Type B pancreatic cell (in vitro differentiated cells): ENCODE measurements at places on chromosomes 1 and 21.

- H3K4me3 ChIP-seq, result no peak overlapping the region
- no peak for DNase-seq
- no peaks in the 10 kb centered on the region for H3K36me3 ChIP-seq
- H3K27ac ChIP-seq, result no peak overlapping the region
- H3K27me3 ChIP-seq, result no peaks in the 10 kb centered on the region
These were observed 186.9 kb upstream of the ADGRL4 start for GRCh38 chr1:79193211-79194079.

GRCh38 chr1:201077736-201078135 is 34.5 kb downstream of the CACNA1S start:
- no peak overlapping the region for H3K4me3 ChIP-seq
- no peaks in the 10 kb centered on the region for H3K4me1 ChIP-seq
- no peak for DNase-seq
- peaks cover 6% of the 10 kb centered on the region for H3K27me3 ChIP-seq
- H3K27ac ChIP-seq, result no peak overlapping the region

DNA sequence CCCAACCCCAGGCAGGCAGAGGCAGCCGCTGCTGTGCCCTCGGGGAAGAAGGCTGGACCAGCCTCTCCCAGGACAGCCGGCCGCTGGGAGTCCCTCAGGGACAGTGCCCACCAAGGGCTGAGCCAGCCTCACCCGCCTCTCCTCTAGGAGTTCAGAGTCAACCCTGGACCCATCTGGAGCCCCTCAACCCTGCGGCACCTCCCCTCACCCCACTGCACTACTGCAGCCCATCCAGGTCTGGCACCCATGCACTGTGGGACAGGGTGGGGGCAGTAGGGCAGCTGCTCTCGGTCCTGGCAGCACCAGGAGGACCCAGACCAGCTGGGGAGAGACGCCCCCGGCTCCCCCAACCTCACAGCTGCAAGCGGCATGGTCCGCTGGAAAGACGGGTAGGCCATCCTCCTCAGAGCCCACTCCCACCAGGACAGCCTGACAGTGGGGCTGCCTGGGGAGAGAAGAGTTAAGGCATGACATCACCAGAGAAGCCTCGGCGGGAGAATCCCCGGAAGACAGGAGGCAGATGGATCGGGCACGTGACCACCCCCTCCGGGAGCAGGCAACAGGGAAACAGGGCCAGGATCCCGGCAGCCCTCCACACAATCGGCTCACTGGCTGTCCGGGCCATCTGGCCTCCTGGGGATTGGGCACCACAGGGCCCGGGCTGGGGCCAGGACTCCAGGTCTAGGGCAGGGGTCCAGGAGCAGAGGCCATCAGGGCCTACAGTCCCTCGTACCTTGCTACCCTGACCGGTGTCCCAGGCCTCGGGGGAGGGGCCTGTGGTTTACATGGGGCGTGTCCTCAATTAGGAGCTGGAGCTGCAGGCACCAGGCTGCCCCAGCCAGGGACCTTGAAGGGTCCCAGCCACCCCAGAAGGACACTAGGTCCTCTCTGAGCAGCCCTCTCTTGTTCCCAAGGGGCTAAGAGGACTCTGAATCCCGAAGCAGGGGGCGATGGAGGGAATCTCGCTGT is 3.1 kb downstream of the ACAP3 start:
- peak overlapping the region; percentile 79 for H3K4me3 ChIP-seq
- no peaks in the 10 kb centered on the region for H3K27me3 ChIP-seq
- H3K36me3 ChIP-seq, result no peaks in the 10 kb centered on the region
- DNase-seq, result no peak
- H3K4me1 ChIP-seq, result peaks cover 15% of the 10 kb centered on the region
- peak overlapping the region; percentile 83 for H3K27ac ChIP-seq

- H3K27me3 ChIP-seq, result peaks cover 27% of the 10 kb centered on the region
- no peak for DNase-seq
- no peaks in the 10 kb centered on the region for H3K36me3 ChIP-seq
- no peaks in the 10 kb centered on the region for H3K4me1 ChIP-seq
- no peak overlapping the region for H3K27ac ChIP-seq
These were observed 9.2 kb downstream of the RORC start for GRCh38 chr1:151822404-151822803.

DNA sequence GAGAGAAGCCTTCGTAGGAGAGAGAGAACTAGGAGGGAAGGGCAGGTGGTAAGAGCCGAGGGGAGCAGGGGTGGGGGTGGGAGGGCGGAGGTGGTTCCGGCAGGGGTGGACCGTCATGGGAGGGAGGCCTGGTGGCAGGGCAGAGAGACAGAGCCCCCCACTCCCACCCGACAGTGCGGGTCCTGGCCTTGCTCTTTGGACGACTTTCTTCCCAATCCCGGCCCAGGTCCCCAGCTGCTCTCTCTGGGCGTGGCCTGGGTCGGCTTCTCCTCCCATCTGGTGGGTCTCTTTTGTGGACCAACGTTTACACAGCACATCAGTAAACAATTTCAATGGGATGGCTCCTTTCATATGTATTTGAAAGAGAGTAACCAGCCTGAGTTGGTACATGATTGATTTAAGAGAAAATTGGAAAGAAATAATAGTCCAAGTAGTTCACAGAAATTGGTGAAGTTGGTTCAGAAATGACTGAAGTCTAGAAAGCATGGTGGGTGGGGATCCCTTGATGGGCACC is 56.9 kb downstream of the LDLRAD2 start:
- H3K4me3 ChIP-seq, result no peak overlapping the region
- H3K27me3 ChIP-seq, result no peaks in the 10 kb centered on the region
- peaks cover 10% of the 10 kb centered on the region for H3K4me1 ChIP-seq

GRCh38 chr21:42690586-42690985 is 37.2 kb downstream of the PDE9A start:
- no peak for DNase-seq
- H3K36me3 ChIP-seq, result peaks cover 3% of the 10 kb centered on the region
- no peak overlapping the region for H3K4me3 ChIP-seq
- no peaks in the 10 kb centered on the region for H3K4me1 ChIP-seq

DNA sequence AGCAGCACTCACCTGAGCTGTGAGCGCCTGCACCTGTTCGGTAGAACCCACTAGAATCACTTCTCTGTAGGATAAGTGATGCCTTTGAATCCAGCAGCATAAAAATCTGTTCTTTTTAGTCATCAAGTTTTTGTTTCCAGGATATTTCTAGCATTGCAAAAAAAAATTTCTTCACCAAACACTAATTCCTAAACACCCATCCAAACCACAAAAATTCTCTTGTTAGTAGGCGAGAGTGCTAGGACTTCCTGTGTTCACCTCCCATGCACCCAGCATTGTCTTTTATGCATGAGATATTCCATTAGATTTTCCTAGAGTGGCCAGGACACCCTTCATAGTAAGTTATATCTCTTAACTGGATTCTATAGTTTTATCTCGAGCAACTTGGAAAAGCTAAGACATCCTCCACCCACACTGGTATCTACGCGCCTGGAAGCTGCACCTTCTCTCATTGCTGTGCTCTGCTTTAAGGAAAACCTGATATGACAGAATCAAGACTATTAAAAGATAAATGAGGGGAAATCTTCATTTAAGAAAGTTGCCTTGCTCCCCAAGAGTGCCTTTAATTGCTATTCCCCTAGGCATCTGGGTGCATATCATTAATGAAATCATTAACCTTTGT is 12.3 kb downstream of the SERTAD4 start:
- no peak for DNase-seq
- H3K27me3 ChIP-seq, result no peaks in the 10 kb centered on the region
- peaks cover 12% of the 10 kb centered on the region for H3K36me3 ChIP-seq
- H3K4me3 ChIP-seq, result no peak overlapping the region

DNA sequence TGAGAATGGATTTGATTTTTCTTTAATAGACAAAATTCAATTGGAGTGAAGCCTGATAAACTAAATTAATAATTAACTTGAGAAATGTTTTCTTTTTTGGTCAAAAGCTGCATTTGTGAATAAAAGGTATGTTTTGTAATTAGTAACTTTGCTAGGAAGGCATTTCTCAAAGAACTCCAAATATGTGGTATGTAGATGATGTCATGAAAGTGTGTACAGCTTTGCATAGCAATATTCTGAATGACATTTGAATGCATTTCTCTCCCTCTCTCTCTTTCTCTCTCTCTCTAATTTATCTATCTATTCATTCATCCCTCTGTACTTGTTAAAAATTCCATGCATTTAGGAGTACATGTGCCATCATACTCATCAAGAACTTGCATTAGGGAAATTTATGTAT is 109.1 kb upstream of the ADAMTS5 start:
- DNase-seq, result no peak
- peaks cover 5% of the 10 kb centered on the region for H3K4me1 ChIP-seq
- H3K27ac ChIP-seq, result no peak overlapping the region
- H3K4me3 ChIP-seq, result no peak overlapping the region
- H3K36me3 ChIP-seq, result no peaks in the 10 kb centered on the region

- no peak overlapping the region for H3K4me3 ChIP-seq
- peaks cover 71% of the 10 kb centered on the region for H3K27me3 ChIP-seq
- no peak overlapping the region for H3K27ac ChIP-seq
- no peak for DNase-seq
- peaks cover 18% of the 10 kb centered on the region for H3K4me1 ChIP-seq
- no peaks in the 10 kb centered on the region for H3K36me3 ChIP-seq
These were observed 2.8 kb upstream of the HAPLN2 start for GRCh38 chr1:156616463-156616862.

GRCh38 chr1:176501599-176501998 is 38.6 kb downstream of the PAPPA2 start:
- H3K27ac ChIP-seq, result no peak overlapping the region
- no peaks in the 10 kb centered on the region for H3K4me1 ChIP-seq
- H3K27me3 ChIP-seq, result peaks cover 4% of the 10 kb centered on the region
- H3K4me3 ChIP-seq, result no peak overlapping the region
- no peaks in the 10 kb centered on the region for H3K36me3 ChIP-seq
- no peak for DNase-seq

DNA sequence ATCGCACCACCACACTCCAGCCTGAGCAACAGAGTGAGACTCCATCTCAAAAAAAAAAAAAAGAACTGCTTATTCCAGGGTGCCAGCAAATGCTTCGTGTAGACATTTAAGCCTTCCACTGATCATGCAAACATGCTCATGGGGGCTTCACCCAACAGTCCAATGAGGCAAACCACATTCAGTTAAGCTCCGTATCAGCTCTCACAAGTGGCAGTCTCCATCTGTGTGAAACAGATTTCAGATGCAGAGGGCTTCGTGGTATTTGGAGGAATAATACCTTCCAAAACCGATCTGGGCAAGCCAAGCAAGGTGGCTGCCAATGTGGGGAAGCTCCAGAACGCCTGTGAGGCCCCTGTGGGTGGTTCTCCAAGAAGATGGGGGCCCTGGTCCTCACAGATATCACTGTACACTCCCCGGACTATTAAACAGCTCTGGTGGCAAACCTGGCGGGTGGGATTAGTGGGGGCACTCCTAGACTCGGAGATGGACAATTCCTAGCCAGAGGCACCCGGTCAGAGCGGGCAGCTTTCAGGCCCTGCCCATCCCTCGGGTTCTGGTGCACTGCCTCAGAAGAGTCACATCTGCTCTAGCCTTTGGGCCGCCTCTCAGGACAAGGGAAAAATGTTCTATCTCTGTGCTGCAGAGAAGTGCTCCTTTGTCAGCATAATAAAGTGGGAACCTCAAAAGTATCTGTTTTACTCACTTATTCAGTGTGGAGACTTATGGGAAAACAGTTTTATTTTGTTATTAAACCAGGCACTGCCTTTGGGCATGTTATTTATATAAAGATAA is 10.2 kb downstream of the CREG1 start:
- H3K27me3 ChIP-seq, result no peaks in the 10 kb centered on the region
- DNase-seq, result no peak
- peaks cover 13% of the 10 kb centered on the region for H3K36me3 ChIP-seq
- H3K4me3 ChIP-seq, result no peak overlapping the region
- H3K27ac ChIP-seq, result no peak overlapping the region

DNA sequence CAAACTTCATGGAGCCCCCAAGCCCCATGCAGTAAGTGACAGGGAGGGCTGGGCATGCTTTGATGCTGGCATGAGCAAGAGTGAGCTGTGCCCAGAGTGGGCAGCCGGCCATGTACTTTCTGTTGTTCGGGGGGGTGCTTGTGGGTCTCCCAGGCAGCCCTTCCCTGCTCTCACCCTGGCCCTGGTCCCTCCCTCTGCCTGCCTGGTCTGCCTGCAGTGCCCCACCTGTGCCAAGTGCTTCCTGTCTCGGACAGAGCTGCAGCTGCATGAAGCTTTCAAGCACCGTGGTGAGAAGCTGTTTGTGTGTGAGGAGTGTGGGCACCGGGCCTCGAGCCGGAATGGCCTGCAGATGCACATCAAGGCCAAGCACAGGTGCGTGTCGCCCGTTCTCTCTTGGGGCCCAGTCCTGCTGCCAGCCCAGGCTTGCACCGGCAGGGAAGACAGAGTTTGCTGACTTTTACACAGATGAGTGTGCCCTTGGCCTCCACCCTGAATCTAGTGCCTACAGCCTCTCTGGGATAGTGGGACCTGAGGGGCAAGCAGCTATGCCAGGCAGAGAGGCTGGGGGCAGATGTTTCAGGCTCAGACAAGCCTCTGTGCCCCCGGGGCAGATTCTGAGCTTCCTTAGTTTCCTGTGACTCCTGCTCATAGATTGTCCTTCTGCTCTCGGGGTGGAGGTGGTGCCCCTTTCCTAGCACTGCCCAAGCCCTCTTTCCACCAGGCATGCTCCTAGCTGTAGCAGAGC is 7.6 kb downstream of the ZBTB48 start:
- H3K27me3 ChIP-seq, result no peaks in the 10 kb centered on the region
- H3K27ac ChIP-seq, result peak overlapping the region; percentile 56
- DNase-seq, result no peak
- peaks cover 2% of the 10 kb centered on the region for H3K4me1 ChIP-seq
